Activated CD4-positive, alpha-beta memory T cell treated with anti-CD3 and anti-CD28 coated beads for 36 hours (primary cell): ENCODE measurements at places on chromosomes 1 and 21.

DNA sequence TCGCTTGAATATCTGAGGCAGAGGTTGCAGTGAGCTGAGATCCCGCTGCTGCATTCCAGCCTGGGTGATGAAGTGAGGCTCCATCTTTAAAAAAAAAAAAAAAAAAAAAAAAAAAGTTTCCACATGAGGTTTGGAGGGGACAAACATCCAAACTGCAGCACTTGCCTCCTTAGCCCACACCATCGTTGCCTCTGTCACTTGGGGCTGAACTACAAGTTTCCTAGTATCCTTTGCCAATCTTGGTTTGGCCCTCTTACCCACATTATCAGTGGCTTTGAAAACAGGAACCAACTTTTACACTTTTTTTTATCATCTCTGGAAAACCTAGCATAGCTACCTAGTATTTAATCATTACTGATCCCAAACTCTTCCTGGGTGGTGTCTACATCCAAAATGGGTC lies 59.2 kb downstream of the CLSTN1 start:
- peaks cover 16% of the 10 kb centered on the region for H3K4me1 ChIP-seq
- DNase-seq = no peak
- no peaks in the 10 kb centered on the region for H3K27me3 ChIP-seq
- no peak overlapping the region for H3K4me3 ChIP-seq
- H3K27ac ChIP-seq = peak overlapping the region; percentile 16

GRCh38 chr1:204250428-204251030 lies 36.7 kb upstream of the GOLT1A start:
- no peaks in the 10 kb centered on the region for H3K36me3 ChIP-seq
- no peaks in the 10 kb centered on the region for H3K4me1 ChIP-seq
- no peaks in the 10 kb centered on the region for H3K27me3 ChIP-seq
- no peak overlapping the region for H3K4me3 ChIP-seq

DNA sequence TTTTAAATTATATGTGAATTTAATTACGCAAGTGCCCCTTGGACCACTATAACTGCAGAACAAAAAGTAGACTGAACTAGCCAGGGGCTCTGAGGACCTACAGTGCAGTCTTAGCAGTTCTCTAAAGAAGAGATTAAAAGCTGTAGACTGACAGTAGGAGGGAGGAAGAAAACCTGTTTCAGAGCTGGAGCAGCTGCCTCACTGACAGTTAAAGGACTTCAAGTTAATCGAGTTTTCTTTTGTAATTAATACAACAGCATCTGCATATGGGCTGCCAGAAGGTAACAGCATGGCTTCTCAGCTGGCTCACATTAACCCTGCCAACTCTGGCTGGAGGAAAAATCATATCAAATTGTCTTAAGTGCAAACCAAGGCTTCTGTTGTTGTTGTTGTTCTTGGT lies 19.9 kb downstream of the DSTYK start:
- peaks cover 16% of the 10 kb centered on the region for H3K36me3 ChIP-seq
- peaks cover 47% of the 10 kb centered on the region for H3K4me1 ChIP-seq
- no peak for DNase-seq
- no peak overlapping the region for H3K4me3 ChIP-seq
- no peak overlapping the region for H3K27ac ChIP-seq

GRCh38 chr1:235017719-235018118 lies 110.9 kb downstream of the TOMM20 start:
- H3K36me3 ChIP-seq = peaks cover 8% of the 10 kb centered on the region
- peak overlapping the region; percentile 7 for H3K4me3 ChIP-seq
- H3K27ac ChIP-seq = peak overlapping the region; percentile 66
- no peaks in the 10 kb centered on the region for H3K27me3 ChIP-seq
- peaks cover 76% of the 10 kb centered on the region for H3K4me1 ChIP-seq

DNA sequence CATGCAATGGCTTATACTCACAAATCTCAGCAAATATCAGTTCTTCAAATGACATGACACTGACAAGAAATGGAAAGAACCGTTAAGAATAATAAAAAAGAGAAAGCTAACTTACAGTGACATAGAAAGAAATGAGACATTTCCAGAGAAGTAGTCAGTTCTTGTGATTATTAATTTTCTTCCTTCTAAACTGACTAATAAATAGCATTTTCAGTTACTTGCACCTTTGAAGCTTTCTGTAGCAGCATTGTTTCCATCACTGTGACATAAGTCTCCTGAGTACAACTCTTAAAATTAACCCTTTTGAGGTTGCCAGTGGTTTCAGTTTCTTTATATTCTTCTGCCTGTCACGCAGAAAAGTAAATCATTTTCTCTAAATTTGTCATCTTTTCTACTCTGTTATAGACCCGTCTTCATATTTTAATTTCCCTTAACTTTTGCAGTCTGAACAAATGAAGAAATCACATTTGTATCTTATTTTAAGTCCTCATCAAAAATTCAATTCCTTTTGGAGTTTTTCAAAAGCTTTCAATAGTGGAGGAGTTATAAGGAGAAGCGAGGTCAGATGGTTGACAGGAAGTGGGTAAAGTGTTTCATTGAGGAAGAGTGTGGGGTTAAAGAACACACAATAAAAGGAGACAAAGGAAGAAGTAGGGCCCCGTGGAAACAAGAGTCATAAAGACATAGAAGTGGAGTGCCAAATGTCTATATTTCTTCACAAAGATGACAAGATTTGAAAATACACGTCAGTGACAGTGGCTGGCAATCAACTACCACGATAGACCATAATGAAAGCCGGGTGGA lies 57.9 kb upstream of the S1PR1 start:
- H3K4me1 ChIP-seq = peaks cover 79% of the 10 kb centered on the region
- peak; percentile 58 for DNase-seq
- peak overlapping the region; percentile 100 for H3K27ac ChIP-seq
- H3K36me3 ChIP-seq = no peaks in the 10 kb centered on the region
- no peaks in the 10 kb centered on the region for H3K27me3 ChIP-seq

DNA sequence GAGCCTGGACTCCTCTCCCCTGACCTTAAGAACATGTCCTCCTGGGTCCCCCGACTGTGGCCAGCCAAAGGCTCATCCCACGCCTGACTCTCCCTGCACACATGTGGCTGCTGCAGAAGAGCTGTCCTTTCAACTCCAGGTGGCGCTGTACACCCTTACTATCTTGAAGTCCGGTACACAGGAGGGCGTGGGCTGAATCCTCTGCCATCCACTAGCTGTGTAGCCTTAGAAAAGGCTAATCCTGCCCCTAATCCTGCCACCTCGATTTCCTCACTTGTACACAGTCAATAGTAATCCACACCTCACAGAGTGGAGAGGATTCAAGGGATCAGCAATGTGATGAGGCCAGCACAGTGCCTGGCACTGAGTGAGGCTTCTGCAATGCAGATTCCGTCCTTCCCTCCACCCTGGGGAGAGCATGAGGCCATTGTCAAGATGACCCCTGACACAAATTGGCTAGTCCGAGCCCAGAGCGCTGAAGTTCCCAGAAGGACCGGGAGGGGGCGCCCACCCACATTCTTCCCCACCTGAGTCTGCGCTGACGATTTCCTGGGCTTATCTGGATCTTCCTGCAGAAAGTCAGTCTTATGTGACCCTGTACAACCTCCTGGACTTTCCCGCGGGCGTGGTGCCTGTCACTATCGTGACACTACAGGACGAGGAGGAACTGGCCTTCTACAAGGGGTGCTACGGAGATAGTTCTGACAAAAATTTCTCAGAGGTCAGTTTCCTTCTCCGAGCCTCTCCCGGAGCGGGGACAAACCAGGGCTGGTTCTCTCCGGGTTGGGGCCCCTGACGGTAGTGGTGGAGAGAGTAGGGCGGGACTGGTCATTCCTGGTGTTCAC lies 47.1 kb upstream of the DMBX1 start:
- H3K36me3 ChIP-seq = no peaks in the 10 kb centered on the region
- peak overlapping the region; percentile 72 for H3K27ac ChIP-seq
- peak overlapping the region; percentile 78 for H3K4me3 ChIP-seq
- DNase-seq = peak; percentile 83
- peaks cover 18% of the 10 kb centered on the region for H3K27me3 ChIP-seq

GRCh38 chr1:47323599-47324031 lies 9.7 kb upstream of the STIL start:
- DNase-seq = no peak
- H3K27me3 ChIP-seq = no peaks in the 10 kb centered on the region
- H3K36me3 ChIP-seq = no peaks in the 10 kb centered on the region
- no peak overlapping the region for H3K4me3 ChIP-seq
- H3K4me1 ChIP-seq = no peaks in the 10 kb centered on the region

GRCh38 chr1:1397839-1398523 lies 1.2 kb downstream of the CCNL2 start:
- peaks cover 49% of the 10 kb centered on the region for H3K4me1 ChIP-seq
- H3K4me3 ChIP-seq = peak overlapping the region; percentile 89
- peak; percentile 45 for DNase-seq

DNA sequence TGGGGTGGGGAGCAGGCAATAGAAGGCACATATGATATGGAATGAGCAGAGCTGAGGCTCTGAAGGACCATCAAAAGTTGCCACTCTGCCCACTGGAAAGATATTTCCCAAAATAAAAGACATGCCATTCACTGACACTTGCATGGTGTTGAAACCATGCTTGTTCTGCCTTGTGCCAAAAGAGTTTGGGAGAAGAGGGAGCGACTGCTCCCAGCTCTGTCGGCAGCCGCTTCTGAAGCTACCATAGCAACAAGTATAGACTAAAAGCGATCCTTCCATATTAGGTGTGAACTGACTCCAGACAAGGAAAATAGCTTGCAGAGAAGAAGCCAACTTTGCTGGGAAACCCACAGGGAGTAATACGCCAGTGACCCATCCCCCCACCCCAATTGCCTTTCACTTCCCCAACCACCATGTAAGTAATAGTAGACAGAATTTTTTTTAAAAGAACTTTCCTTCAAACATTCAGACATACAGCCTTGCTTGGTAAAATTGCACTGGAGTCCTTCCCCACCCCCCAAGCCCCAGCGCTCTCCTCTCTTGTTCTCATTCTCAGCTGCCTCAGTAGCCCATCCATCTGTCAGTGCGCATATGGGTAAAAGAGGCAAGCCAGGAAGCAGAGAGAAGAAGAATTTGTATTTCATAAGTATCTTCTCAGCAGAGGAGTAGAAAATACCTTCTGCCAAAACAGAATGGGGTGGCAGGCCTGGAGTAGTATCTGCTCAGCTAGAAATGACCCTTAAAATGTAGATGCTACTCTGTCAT lies 263.7 kb downstream of the OMA1 start:
- H3K36me3 ChIP-seq = peaks cover 4% of the 10 kb centered on the region
- H3K4me3 ChIP-seq = no peak overlapping the region
- H3K4me1 ChIP-seq = no peaks in the 10 kb centered on the region
- H3K27me3 ChIP-seq = no peaks in the 10 kb centered on the region

GRCh38 chr1:173648880-173649605 lies 13.9 kb downstream of the TEX50 start:
- no peak overlapping the region for H3K4me3 ChIP-seq
- H3K4me1 ChIP-seq = no peaks in the 10 kb centered on the region
- H3K36me3 ChIP-seq = no peaks in the 10 kb centered on the region
- H3K27me3 ChIP-seq = no peaks in the 10 kb centered on the region
- no peak overlapping the region for H3K27ac ChIP-seq

DNA sequence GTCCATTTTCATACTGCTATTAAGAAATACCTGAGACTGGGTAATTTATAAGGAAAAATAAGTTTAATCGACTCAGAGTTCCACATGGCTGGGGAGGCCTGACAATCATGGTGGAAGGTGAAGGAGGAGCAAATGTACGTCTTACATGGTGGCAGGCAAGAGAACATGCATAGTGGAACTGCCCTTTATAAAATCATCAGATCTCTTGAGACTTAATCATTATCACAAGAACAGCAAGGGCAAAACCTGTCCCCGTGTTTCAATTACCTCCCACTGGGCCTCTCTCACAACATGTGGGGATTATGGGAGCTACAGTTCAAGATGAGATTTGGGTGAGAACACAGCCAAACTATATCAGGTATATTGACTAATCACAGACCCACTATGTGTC lies 370.2 kb upstream of the USP24 start:
- no peaks in the 10 kb centered on the region for H3K4me1 ChIP-seq
- H3K4me3 ChIP-seq = no peak overlapping the region
- no peak overlapping the region for H3K27ac ChIP-seq
- H3K27me3 ChIP-seq = peaks cover 2% of the 10 kb centered on the region
- H3K36me3 ChIP-seq = no peaks in the 10 kb centered on the region

GRCh38 chr1:76657623-76658022 lies 209.7 kb upstream of the ST6GALNAC5 start:
- no peaks in the 10 kb centered on the region for H3K4me1 ChIP-seq
- no peaks in the 10 kb centered on the region for H3K27me3 ChIP-seq
- H3K27ac ChIP-seq = no peak overlapping the region
- no peak for DNase-seq
- H3K36me3 ChIP-seq = no peaks in the 10 kb centered on the region

GRCh38 chr21:30268608-30269197 lies 14.0 kb downstream of the KRTAP24-1 start:
- H3K27ac ChIP-seq = no peak overlapping the region
- H3K4me3 ChIP-seq = no peak overlapping the region
- no peaks in the 10 kb centered on the region for H3K4me1 ChIP-seq
- DNase-seq = no peak
- no peaks in the 10 kb centered on the region for H3K27me3 ChIP-seq

DNA sequence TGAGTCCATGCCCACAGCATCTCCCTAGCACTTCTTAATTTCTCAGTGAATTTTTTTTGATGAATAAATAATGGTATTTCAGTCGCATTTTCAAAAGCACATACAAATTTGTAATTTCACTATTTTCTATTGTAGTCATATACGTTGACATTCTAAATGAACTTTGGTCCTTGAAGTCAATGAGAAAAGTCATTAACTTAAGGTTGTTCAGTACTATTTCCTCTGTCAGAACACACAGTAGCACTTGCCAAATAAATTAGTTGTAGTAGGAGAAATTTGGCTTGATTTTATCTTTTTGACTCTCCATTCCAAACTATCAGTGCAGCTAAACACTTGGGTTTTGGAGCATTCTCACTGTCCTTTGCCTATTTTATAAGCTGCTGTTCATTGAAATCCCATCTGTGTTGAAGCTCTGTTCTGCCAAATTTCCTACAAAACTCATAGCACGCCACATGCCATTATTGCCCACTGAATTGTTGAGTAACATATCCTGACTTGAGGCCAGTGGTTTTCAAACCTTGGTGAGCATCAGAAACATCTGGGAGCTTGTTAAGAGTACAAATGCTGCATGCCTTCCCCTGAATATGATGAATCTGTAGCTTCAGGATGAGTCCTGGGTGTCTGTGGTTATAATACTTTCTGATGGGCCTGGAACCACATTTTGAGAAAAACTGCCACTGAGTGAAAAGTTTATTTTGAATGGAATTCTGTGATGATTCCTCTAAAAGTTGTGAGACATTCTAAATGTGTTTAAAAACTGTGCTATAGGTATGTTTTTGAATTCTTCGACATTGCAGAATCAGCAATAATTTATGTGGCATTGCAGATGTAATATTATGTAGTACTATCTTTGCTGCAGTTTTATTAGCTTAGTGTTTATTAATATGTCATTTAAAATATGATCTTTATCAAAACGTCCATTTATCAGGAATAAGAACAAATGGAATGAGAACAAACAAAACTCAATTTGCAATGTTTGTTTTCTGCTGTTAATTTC lies 78.9 kb downstream of the DNM3 start:
- no peak overlapping the region for H3K27ac ChIP-seq
- H3K27me3 ChIP-seq = no peaks in the 10 kb centered on the region
- H3K4me1 ChIP-seq = peaks cover 3% of the 10 kb centered on the region
- H3K36me3 ChIP-seq = peaks cover 6% of the 10 kb centered on the region
- no peak overlapping the region for H3K4me3 ChIP-seq

GRCh38 chr1:40944841-40945430 lies 34.6 kb upstream of the CTPS1 start:
- no peaks in the 10 kb centered on the region for H3K36me3 ChIP-seq
- DNase-seq = no peak
- no peak overlapping the region for H3K4me3 ChIP-seq
- H3K27me3 ChIP-seq = peaks cover 7% of the 10 kb centered on the region
- peaks cover 6% of the 10 kb centered on the region for H3K4me1 ChIP-seq

- peaks cover 74% of the 10 kb centered on the region for H3K4me1 ChIP-seq
- H3K4me3 ChIP-seq = peak overlapping the region; percentile 53
- no peaks in the 10 kb centered on the region for H3K27me3 ChIP-seq
- DNase-seq = no peak
- H3K27ac ChIP-seq = peak overlapping the region; percentile 86
- H3K36me3 ChIP-seq = peaks cover 63% of the 10 kb centered on the region
Measured at GRCh38 chr1:108699375-108700332, 7.5 kb downstream of the PRPF38B start.
